IPS DF 6.9 (cell line): ENCODE measurements at places on chromosomes 12 and 14.

- no peak for DNase-seq
These were observed 352.0 kb downstream of the BCAT1 start for GRCh38 chr12:24596768-24597388.

GRCh38 chr14:73753124-73753886 is 39.1 kb upstream of the PNMA1 start:
- DNase-seq: no peak

DNA sequence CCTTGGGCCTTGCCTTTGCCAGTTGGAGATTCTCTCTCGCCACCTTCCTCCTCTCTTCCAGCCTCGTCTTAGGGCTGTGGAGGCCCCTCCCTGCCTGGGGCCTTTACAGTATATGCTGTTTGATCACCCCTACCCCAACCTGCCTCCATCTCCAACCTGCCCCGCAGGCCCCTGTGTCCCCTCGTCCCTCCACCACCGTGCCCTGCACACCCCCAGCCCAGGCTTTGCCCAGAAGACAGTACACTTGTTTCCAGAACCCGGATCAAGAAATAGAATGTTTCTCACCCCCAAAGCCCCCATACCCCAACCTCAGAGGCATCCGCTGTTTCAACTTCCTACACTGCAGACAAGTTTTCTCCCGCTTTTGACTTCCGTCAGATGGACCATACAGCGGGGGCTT is 202.3 kb upstream of the C14orf180 start:
- no peak for DNase-seq

DNA sequence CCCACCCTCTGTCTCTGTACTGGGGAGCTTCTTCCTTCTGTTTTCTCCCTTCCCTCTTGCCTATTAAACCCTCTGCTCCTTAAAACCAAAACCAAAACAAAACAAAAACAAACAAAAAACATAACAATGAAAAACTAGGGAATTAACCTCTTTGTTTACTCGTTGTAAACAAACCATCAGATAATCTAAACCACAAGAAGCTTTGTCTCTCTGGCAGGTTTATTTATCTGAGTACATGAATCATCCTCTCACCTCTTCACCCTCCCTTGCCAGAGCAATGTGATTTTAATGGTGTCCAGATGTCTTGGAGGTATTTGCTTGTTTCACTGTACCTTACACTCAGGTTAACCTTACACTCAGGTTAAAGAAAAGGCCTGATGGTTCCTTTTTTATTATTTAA is 66.1 kb downstream of the DYRK2 start:
- DNase-seq: no peak

DNA sequence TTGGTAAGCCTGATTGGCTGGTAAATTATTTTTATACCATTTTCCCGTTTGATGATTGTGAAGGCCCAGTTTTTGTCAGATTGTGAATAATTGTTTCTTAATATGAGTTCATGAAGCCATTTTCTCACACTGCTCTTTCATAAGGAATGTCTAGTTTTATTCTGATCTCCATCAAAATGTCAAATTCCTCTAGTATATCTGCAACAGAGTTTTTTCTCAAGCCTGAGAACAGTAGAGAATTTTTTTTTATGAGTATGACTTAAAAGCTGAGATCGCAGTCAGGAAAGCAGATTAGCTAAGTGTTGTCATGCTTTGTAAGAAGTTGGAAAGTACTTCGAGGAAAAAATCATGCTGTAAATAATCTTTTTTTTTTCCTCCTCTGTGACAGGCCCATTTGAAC is 484.9 kb upstream of the ATP2B1 start:
- DNase-seq: no peak

- no peak for DNase-seq
These were observed 8.2 kb downstream of the IPO8 start for GRCh38 chr12:30687265-30687986.

DNA sequence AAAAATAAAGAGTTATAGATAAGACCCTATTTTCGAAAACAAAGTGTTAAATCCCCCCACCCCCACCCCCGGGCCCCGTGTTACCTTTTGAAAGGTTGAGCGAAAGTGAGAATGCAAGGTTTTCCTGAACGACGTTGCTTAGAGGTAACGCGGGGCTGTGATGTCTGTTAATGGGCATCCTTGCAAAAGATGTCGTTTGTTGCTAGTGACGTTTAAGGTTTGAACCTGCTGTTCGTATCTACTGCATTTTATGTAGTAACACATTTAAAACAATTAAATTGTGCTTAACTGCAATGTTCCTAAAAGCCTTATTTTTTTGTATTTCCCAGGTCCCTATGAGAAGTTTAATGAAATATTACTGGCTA is 1.2 kb downstream of the CPSF6 start:
- DNase-seq: no peak

DNA sequence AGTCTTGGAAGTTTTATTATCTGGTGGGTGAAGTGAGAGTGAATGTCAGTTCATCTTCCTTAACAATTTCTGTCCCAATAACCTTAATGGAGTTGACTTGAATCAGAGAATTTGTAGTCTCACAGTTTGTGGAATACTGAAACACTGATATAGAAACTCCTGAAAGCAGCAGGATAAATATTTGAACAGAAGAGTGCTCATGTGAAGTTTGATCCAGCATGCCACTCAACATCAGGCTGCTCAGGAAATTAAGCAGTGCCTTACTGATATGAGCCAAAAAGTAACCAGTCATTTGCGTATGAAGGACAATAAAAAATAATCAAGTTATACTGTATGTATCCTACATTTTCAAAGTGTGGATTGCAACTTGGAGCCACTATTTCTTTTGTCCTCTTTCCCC is 15.7 kb downstream of the MUCL1 start:
- no peak for DNase-seq

DNA sequence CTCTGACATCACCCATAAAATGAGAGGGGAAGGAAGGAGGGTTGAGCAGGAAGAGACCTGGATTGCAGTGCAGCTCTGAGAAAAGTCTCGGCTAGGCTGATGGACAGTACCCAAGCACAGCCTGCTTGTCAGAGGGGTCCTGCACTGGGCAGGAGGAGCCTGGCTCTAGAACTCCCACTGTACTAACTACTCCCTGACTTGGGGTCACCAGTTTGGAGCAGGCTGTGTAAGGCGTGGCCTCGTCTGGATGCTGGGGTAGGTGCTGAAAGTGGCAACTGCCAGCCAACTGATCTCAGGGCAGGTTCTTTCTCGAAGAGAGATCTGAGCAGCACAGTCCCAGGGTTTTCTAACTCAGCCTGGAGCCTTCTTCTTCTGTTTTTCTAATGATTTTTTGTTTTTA is 176.3 kb downstream of the ATP23 start:
- DNase-seq: no peak

- no peak for DNase-seq
These were observed 61.7 kb upstream of the PTHLH start for GRCh38 chr12:28034271-28034670.

DNA sequence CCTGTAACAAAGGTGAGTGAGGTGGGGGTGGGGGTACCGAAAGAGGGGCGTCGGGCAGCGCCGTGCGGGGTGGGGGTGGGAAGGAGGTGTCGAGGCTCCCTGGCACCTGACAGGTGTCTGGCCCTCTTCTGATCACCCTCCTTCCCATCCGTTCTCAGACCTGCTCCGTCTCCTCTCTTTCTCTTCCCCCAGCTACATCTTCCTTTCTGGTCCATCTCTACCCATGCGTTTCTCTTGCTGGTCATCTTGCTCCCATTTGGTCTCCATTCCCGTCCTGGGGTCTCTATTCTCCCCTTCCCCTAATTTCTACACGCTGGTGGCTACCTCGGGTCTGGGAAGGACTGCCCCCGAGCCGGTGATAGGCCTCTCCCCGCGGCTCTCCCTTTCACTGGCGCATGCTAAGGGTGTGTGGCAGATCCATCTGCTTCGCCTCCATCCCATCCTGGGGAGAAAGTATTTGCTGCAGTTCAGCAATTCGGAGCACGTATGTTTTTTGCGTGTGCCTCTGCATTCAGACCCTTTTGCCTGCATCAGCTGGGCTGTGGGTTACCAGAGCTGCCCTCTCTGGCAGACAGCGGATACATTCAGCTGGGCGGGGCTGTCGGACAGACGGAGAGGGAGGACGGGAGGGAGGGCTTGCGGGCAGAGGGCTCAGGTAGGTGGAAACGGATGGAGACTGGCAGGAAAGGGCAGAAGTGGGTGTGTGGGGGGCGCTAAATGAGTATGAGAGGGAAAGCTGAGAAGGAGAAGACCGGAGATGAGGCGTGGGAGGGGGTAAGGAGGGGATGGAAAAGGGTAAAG is 730 bp downstream of the CLSTN3 start:
- DNase-seq: no peak

DNA sequence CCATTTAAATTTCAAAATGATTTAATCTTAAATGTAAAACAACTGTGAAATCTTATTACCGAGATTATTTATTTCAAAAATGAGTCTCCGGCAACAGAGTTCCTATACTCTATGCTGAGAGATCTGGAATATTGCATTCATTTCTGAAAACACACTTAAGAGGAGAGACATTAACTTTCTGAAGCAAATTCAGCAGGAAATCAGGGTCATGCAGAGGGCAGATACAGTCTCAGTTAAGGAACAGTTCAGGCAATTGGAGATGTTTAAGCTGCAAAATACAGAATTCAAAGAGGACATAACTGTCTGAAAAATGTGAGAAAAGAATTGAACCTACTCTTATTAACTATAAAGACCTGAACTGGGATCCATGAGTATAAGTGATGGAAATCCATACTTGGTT is 320.7 kb downstream of the PAWR start:
- DNase-seq: no peak

DNA sequence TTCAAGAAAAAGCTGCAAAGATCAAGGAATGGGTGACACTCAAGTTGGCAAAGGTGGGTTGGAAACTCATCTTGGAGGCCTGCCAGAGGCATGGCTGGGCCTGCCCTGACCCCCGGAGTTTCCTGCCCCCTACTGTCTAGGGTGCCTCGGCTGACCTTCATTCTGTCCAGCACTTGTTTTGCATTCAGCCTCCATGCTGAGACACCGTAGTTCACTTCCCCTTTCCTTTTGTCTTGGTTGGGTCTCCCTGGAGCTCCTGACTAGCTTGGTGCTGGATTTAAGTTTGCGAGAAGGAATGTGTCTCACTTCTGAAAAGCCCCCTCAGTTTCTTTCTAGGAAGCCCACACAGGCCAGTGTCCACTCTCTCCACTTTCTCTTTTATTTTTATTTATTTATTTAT is 26.5 kb downstream of the PLEKHH1 start:
- no peak for DNase-seq
